Activated naive CD4-positive, alpha-beta T cell treated with anti-CD3 and anti-CD28 coated beads, Interleukin-2, amount 50 U/mL, for 72 hours (primary cell): ENCODE measurements at places on chromosomes 7 and 10.
A peak's percentile ranks its signal among the peaks of the same experiment; 100 is the strongest.

- no peak for DNase-seq
Observed at GRCh38 chr10:114271779-114272167, 32.7 kb downstream of the VWA2 start.

- no peak for DNase-seq
Observed at GRCh38 chr10:95303535-95303934, 12.7 kb upstream of the PDLIM1 start.

GRCh38 chr10:17219024-17219423 is 9.0 kb upstream of the VIM start:
- no peak for DNase-seq

- DNase-seq = no peak
Observed at GRCh38 chr10:76945166-76945565, 692.4 kb downstream of the KCNMA1 start.

GRCh38 chr10:89426230-89426868 is 12.0 kb downstream of the IFIT5 start:
- DNase-seq = no peak

DNA sequence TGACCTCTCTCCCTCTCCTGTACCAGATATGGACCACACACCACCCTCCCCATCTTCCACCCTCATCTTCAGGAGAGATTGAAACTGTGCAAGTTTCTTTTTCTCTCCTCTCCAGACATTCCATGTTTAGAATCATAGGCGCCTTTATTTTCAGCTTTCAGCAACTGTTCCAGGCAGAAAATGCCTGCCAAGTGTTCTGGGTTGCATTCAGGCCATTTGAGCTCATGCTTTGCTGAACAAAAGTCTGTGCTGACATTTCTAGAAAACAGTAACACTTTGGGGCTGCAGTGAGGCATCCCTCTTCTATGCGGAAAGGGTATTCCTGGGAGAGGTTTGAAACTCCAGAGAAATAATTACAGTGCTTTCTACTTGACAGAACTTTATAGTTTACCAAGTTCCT is 361.7 kb downstream of the GPAM start:
- no peak for DNase-seq

DNA sequence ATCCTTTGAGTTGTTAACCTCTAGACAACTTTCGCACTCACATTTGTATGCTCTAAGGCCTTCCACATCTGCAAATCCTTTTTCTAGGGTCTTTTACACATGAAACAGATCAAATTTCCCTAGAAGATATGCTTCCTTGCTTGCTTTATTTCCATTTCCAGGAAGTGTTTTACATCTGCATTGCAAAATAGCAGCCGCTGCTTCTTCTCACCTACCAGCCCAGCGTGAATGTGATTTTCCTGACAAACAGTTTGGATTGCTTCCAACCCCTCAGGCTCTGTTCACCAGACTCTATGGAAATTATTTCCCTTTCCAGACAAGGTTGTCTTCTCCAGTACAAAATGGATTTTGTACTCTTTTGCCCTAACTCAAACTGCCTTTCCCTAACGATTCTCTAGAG is 50.9 kb upstream of the PAPSS2 start:
- no peak for DNase-seq

DNA sequence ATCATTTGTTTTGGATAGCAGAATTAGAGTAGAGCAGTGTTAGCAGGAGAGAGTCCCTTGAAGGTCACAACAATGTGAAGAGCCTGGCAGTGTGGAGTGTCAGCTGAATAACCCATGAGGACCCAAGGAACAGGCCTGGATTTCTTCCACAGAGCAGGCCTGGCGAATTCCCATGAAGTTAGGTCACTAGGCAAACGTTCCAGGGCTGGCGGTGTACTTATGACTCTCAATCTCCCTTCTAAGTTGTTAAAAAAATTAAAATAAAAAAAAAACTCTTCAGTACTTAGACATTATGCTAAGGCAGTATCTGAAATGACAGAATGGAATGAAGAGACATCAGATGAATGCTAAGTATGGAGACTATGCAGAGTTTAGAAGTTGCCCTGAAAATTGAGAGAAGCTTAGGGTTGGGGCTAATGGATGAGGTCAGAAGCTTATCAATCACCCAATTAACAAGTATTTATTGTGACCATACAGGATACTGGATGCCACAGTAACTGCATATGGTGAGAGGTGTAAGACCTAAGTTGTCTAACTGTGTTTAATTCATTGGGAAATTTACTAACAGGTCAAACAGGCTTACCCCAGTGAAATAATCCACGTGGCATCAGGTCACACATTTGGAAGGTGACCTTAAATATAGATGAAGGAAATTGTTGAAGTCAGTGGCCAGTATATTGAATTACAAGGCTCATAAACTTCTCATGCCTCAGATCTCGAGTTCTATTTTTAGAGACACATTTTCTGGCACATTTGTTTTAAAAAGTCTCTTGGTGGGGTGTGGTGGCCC is 126.2 kb upstream of the NRP1 start:
- no peak for DNase-seq

DNA sequence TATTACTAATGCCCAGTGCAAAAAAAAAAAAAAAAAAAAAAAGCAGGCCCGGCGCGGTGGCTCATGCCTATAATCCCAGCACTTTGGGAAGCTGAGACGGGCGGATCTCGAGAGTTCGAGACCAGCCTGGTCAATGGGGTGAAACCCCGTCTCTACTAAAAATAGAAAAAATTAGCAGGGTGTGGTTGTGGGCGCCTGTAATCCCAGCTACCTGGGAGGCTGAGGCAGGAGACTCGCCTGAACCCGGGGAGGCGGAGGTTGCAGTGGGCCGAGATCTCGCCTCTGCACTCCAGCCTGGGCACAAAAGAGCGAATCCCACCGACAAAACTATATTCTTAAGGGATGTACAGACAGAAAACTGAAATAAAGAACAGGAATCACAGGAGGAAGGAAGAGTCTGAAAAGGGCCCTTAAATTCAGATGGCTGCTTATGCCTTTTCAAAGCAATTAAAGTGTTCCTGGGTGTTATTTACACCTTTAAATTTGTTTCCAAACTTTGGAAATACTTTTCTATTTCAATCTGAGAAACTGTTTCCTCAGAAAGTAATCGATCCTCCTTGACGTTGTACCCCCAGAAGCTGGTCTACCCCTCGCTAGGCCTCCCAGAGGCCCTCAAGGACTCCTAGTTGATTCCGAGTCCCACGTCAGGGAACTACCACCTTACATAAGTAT is 2.0 kb upstream of the KMT2E start:
- peak; percentile 78 for DNase-seq

GRCh38 chr7:122082160-122082559 is 61.9 kb downstream of the AASS start:
- no peak for DNase-seq

DNA sequence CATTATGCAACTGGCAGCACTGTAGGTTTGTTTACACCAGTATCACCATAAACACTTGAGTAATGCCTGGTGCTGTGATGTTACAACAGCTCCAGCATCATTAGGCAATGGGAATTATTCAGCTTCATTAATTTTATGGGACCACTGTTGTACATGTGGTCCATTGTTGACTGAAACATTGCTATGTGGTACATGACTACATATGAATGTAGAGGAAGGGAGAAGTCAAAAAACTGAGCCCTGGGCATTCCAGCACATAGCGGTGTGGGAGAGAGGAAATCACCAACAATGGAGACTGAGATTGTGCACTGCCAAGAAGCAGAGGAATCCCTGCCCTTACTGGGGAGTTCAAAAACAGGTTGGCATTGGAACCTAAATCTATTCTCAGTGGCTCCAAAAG is 89.0 kb downstream of the TRIM24 start:
- no peak for DNase-seq

DNA sequence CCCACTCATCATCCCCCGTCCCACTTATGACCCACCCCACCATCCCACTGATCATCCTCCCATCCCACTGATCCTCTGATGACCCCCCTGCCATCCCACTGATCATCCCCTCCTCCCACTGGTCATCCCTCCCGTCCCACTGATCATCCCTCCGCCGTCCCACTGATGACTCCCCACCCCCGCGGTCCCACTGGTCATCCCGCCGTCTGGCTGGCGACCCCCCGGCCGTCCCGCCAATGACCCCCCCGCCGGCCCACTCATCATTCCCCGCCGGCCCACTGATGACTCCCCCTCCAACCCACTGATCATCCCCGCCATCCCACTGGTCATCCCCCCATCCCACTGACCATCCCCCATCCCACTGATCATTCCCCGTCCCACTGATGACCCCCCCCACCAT is 161.1 kb downstream of the GRM8 start:
- DNase-seq = no peak

- DNase-seq = no peak
Observed at GRCh38 chr10:114228156-114228555, 10.9 kb upstream of the VWA2 start.

DNA sequence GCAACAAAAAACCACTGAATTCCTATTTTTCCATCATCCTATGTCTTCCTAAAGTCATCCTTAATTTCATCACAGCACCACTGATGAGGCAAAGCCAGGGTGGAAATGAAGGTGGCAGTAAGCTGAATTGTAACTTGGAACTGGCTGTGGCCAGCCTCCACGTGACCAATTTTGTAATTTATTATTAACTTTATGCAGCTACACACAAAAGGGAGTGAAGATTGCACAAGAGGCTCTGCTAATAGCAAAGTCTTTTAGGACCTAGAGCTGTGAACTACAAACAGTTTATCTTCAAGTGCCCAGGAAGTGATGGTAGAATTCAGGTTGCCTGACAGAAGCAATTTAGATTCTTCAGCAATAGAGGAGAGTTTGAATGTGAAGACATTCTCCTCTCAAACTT is 176.4 kb downstream of the CCDC71L start:
- DNase-seq = no peak

DNA sequence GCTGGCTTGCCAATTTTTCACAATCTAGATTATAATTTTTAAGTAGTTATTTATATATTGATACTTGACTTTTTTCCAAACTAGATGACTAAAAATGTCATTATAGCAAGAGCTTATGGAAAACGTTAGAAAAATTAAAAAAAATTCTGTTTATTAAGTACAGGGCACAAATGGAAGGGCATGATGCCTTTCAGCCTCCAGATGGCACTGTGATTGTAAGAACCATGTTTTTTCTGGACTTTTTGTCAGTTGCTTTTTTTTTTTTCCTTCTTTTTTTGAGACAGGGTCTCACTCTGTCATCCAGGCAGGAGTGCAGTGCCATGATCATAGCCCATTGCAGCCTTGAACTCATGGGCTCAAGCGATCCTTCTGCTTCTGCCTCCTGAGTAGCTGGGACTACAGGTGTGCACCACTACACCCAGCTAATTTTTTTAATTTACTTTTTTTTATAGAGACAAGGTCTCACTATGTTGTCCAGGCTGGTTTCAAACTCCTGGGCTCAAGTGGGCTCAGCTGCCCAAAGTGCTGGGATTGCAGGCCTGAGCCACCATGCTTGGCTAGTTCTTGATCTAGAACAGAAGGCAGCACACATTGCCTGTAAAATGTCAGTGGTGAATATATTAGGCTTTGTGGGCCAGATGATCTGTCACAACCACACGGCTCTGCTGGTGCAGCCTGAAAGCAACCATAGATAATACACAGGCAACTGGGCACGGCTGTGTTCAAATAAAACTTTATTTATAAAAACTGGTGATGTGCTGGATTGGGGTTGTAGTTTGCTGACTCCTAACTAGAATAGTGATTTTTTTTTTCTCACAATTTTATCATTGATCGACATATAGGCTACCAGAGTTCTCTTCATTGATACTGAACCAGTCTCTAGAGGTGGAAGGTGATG is 27.4 kb downstream of the UCMA start:
- no peak for DNase-seq

DNA sequence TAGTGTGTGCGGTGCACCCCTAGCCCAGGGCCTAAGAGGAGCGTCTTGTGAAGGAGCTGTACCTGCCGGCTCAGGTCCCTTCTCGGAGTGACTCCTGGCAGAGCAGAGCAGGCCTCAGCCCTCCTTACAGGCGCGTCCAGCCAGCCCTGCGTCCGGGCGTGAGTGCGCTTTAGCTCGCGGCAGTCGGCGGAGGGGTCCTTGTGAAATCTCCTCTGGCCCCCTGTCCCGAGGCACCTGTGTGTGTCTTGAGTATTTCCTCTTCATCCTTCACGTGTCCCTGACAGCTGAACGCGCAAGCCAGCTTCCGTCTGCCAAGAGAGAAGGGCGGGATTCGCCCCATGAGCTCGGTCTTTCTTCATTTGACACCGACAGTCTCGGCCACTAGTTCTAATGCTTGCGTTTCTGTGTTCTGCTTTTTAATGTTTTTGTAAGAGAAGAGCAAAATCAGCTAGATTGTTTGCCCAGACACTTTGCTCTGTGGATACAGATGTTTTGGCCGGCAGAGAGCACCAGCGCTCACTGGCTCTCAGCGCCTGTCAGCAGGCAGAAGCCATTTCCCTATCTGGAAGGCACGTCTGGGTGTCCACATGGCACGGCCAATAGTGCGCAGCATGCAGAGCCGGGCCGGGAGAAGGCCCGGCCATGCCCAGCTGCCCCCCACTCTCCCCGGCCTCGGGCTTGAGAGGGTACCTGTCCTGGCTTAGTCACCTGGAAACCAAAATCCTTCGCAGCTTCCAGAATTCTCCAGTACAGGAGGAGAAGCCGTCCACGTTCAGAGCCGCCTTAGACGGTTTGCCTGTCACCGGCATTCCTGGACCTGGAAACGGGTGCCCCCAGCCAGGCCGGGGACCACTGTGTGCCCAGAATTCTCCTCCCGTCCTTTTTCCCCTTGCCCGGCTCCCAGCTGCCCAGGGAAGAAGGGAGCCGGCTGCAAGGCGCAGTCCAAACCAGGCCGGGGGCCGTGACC is 7.0 kb downstream of the GET4 start:
- DNase-seq = no peak

DNA sequence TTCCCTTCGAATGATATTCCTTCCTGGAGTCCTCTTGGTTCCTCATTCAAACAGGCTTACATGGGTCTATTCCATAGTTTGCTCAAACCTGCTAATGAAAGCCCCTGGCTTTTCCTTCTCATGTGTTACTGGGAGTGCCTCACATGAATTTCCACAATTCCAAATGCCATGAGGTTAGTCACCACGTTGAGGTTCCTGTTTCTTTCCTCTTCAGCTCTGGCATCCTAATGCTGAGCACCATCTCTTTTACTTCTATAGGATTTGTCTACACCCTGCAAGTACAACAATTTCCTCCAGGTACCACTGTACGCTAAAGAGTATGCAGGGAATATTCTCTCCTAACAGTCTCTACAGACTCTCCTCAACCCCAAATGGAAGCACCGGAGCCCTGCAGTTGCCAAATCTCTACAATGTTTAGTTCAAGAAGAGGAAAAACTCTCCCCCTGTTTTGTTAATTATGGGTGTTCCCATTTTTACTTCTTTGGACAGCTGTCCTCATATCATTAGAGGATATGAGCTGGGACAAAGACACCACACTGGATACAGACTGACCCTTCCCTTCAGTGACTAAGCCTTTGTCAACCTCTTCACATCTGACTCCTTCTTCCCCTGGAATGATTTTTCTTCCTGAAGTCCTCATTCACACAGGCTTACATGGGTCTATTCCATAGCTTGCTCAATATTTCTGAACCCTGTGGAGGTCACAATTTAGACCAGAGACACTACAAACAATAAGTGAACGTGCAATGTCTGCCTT is 145.8 kb upstream of the BET1 start:
- no peak for DNase-seq

DNA sequence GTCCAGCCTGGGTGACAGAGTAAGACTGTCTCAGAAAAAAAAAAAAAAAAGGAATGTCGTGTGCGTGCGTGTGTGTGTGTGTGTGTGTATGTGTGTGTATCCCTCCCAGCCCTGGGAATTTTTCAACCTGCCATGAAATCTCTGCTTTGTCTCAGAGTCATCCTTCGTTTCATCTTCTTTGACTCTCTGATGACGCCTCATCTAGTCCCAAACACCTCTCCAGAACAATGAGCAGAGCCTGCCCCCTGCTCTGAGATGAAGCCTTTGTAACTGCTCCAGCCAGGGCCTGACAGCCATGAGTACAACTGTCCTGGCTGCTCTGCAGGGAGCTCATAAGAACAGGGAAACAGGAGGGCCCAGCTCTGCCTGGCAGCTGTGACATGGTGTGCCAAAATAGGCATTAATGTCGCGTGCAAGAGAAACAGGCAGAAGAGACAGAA is 149.5 kb downstream of the FAM107B start:
- no peak for DNase-seq
